Chondrocyte (in vitro differentiated cells): ENCODE measurements at places on chromosomes 5 and 9. TPM values are rescaled to one million over a fixed set of nuclear protein-coding genes. Genes with fewer than 3 reads are reported as not detected.
A peak's percentile ranks its signal among the peaks of the same experiment; 100 is the strongest.

Gene HABP4
- total RNA-seq: 19.3 to 28.9 TPM (median 26.2 TPM) in 3 replicates

Gene CCL28
- total RNA-seq: 0.10 TPM in 1 of 3 replicates, not detected in the others

Gene PCDHB16
- total RNA-seq: 4.3 to 6.1 TPM (median 5.9 TPM) in 3 replicates

DNA sequence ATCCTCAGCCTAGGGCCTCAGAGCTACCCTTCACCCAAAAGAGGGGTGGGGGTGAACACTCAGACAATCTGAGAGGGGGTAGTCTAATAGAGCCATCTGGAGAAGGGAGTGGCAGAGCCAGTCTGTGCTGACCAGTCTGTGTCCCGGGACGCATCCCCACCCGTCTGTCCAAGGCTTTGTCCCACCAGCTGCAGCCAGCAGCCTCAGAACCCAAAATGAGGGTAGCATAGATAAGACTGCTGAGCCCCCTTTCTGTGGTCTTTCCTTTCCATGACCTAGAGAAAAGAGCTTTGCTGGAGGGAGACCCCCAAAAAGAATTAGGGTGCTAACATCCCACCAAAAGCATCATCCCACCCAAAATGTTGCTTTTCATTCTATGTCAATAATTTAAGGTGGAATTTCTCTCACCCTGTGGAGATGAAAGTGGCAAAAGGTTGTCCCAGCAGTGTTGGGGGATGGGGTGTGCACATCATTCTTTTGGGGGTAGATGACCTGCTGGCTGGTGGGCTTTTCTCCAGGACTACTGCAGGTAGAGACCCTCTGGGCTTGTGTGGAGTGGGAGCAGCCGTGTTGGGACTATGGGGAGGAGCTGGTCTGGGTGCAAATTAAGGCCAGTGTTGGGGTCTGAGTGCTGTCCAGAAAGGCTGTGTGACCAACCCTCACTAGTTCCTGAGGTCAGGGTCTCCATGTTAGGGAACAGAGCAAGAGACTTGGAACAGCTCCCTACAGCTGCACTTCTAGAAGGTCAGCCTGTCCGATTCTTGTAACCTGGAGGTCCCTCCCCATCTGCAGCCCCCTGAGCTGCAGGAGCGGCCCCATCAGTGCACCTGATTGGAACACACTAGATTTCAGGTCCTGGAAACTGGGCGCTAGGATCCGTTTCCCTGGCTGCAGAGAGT is 19.9 kb downstream of the URM1 start:
- H3K4me3 ChIP-seq: no peak overlapping the region
- no peak for DNase-seq
- peaks cover 25% of the 10 kb centered on the region for H3K36me3 ChIP-seq
- peaks cover 3% of the 10 kb centered on the region for H3K27me3 ChIP-seq

DNA sequence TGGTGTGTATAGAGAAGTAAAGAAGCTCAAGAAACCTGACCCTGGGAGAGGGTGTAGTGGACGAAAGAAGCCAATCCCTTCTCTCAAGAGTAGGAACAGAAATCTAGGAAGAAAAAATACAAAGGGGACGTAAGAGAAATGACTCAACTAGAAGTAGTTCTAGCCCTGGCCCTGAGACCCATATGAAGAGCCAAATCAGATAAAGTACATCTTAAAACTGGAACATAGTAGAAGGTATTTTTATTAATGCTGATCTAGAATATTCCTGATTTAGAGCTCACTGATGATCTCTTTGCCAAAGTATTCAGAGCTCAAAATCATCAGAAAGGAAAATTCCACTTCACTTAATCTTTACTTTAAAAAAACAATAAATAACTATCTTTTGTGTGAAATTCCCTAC is 184.8 kb downstream of the MLLT3 start:
- no peaks in the 10 kb centered on the region for H3K36me3 ChIP-seq
- no peak overlapping the region for H3K4me3 ChIP-seq
- H3K27ac ChIP-seq: peak overlapping the region; percentile 27
- peaks cover 2% of the 10 kb centered on the region for H3K27me3 ChIP-seq
- H3K4me1 ChIP-seq: peaks cover 32% of the 10 kb centered on the region
- DNase-seq: no peak
